ENCODE measurements at places on chromosomes 16 and 17. TPM values are rescaled to one million over a fixed set of nuclear protein-coding genes. Genes with fewer than 3 reads are reported as not detected.

- peak; percentile 87 for DNase-seq
Measured at GRCh38 chr17:78697554-78698343, 84.3 kb downstream of the CYTH1 start.

DNA sequence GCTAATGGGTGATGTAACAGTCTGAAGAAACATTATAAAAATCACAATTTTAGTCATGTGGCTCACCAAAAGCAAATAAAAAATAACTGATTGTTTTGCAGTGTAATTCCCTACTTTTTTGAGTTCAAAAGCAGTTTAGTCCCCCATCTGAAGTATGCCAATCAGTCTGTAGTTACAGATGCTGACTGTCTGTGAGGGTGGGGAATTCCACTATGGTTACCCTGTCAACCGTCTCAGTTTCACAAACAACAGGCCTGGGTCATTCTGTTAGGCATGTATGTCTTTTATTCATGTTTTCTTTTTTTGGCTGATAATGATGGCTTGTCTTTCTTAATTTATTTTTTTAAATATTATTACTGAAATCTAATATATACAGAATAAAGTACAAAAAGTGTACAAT, 69.3 kb downstream of the STXBP4 start:
- no peak for DNase-seq

GRCh38 chr16:79598063-79598347, 2.5 kb downstream of the MAF start:
- DNase-seq, result no peak

GRCh38 chr16:84559311-84559932, 55.0 kb upstream of the MEAK7 start:
- no peak for DNase-seq

GRCh38 chr16:81697616-81698309, 81.3 kb upstream of the PLCG2 start:
- no peak for DNase-seq

DNA sequence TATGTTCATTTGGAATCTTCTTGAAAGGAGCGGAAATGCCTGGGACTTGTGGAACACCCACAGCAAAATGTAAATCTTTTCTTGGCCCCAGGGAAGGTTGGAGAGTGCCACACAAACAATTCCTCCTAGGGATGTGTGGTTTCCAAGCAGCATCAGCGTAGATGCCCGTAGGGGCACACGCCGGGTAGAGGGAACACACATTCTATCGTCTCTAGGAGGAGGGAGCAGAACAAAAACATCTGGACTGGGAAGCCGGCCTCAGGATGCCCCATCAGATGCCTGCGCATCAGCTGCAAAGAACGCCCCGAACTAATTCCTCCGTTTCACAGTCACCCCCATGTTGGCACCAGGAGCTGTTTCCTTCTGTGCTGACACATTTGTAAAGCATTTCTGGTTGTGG, 357.9 kb upstream of the ZFHX3 start:
- no peak for DNase-seq

- no peak for DNase-seq
Measured at GRCh38 chr17:36034127-36034526, 16.4 kb upstream of the CCL23 start.

DNA sequence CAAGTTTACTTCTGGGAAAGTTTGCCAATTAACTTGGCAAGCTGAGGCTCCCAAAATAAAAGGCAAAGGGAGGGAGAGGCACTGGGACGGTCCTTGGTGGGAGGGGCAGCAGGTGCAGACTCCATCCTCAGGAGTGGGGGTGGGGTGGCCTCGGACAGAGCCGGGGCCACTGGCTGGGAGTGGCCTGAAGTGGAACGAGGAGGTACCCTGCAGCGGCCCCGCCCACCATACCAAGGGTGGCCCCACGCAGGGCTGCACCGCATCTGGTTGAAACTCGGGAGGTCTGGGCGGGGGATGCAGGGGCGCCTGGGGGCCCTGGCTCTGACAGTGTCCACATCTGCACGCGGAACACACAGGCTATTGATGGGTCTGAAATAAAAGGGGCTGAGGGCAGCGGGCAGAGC, 42.4 kb upstream of the SLC38A10 start:
- no peak for DNase-seq

DNA sequence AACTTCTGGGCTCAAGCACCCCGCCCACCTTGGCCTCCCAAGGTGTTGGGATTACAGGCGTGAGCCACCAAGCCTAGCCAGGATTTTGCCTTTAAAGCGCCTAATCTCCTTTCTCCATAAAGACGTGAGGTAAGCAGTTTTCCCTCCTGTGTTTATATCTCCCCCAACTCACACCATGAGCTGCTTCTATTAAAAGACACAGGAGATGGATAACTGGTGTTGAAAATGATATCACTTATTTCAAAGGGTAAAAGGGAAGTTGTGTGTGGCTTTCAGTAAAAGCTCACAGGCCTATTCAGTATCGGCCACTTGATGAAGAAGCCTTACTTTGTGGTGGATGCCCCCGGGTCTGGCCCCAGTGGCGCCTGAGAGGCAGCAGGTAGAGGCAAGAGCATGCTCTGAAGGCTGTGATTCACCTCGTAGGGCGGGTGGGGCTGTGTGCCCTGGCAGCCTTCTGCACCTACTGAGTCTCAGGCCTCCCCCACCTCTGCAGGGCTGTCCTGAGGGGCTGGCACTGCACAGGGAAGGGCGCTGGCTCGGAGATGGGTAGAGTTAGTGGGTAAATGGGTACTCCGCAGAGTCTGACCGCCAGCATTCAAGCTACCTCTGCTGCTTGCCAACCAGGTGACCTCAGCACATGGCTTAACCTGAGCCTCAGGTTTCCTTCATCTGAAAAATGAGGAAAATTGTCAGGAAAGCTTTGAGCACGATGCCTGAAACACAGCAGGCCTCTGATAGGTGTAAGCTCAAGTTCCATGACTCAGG, 146.8 kb downstream of the CLEC16A start:
- DNase-seq, result no peak

- DNase-seq, result no peak
Measured at GRCh38 chr16:30700491-30700890, 1.5 kb downstream of the SRCAP start.

- DNase-seq, result peak; percentile 41
Measured at GRCh38 chr16:85381738-85382592, 231.2 kb upstream of the GSE1 start.

DNA sequence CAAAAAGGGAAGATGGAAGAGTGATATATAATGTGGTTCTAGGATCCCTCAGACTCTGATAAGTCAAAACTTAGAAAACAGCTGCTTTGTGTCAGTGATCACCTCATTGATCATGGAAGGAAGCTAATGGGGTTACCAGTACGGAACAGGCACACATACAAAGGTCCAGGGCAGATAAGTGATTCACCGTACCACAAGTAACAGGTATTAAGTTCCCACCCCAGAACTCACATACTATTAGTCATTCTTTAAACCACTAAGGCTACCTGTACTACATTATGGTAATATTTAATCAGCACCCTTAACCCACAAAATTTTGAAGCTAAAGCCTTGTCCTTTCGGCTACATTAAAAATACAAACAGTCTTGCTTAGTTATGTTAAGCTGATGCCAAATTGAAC, 17.4 kb downstream of the RNF43 start:
- DNase-seq, result no peak

GRCh38 chr17:81035521-81036196, 708 bp downstream of the BAIAP2 start:
- DNase-seq, result peak; percentile 46

- DNase-seq, result no peak
Measured at GRCh38 chr16:85900027-85900792, 1.2 kb downstream of the IRF8 start.

DNA sequence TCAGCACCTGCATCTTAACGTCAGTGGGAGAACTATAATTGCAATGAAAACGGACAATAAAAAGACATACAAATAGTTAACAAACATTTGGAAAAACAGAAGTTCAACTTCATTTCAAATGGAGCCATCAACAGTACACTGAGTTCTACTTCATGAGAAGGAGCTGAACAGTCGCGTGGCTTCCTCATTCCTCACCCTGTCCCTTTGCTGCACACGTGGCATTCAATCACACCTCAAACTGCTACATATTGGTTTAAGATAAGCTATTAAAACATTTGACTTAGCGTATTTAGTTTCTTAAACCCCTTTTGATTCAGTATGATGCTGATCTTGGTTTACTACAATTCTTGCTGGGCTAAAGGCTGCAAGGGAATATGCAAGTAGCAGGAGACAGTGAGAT, 76.8 kb downstream of the CDK5R1 start:
- DNase-seq, result no peak

GRCh38 chr16:76277460-76278030, 344 bp downstream of the CNTNAP4 start:
- no peak for DNase-seq

DNA sequence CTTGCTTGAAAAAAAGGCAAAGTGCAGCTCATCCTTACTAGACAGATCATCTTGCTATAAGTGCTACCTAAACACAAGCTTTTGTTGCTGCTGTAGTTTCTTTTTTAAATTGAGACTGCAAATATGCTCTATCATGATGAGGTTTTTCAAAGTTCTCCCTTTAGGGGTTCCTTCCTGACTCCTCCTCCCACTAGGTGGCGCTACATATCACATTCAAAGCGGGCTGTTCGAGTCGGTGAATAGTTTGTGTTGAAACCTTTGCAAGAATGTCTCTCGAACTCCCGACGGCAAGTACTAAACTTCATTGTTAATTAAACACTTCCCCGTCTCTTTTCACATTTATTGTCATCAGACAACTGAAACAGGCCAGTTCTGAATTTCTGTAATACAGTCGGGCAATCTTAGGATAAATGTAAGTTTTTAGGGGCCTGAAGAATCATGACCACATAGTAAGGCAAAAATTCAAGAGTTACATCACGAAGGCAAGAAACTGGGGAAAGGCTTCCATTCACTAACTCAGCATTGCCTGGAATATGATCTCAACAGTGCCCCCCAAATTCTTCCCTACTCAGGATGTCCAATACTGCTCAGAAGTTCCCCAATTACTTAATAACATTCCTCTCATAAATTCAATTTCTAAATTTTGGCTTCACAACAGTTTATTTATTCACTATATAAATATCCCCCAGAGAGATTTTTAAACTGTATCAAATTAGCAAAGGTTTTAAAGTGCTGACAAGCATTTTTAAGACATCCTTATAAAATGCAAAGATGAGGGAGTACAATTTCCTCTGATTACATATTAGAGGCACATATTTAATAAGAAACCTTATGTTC, 6.7 kb downstream of the HS3ST3A1 start:
- peak; percentile 89 for DNase-seq

DNA sequence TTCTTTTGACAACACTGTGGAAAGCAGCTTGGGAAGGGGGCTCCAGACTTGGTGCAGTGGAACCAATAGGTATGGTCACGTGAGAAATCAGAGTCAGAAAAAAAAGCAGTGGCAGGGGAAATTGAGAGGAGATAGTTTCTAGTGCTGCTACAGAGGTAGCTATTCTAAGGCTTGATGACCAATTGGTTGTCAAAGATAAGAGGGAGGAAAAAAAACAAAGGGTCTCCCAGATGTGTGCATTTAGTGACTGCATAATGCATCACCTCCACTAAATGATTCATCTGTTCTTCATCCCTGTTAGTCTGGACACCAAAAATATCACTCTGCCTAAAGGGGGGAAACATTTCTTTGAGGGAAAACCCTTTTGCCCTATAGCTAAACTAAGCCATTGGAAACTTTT, 56.5 kb downstream of the PIGL start:
- peak; percentile 66 for DNase-seq

- DNase-seq, result no peak
Measured at GRCh38 chr16:64449506-64449905, 672.4 kb downstream of the CDH11 start.

GRCh38 chr17:57294101-57294500, 37.8 kb downstream of the MSI2 start:
- DNase-seq, result no peak

Gene CLEC18A
- total RNA-seq, result 1.2 TPM

Gene DPEP1
- 0.09 TPM for total RNA-seq

Gene PIMREG
- 108 TPM for total RNA-seq

Gene MLYCD
- 1.6 TPM for total RNA-seq

Gene ABCC6
- total RNA-seq, result not detected

Gene TBX4
- total RNA-seq, result not detected

Gene ALOX12
- total RNA-seq, result not detected

Gene ZDHHC7
- 34.4 TPM for total RNA-seq

Gene CD7
- total RNA-seq, result not detected

Gene C17orf100
- 0.71 TPM for total RNA-seq
